Central memory CD4-positive, alpha-beta T cell (primary cell): ENCODE measurements at places on chromosomes 4 and X.

- no peak for DNase-seq
Measured at GRCh38 chr4:114364857-114365256, 233.8 kb upstream of the UGT8 start.

DNA sequence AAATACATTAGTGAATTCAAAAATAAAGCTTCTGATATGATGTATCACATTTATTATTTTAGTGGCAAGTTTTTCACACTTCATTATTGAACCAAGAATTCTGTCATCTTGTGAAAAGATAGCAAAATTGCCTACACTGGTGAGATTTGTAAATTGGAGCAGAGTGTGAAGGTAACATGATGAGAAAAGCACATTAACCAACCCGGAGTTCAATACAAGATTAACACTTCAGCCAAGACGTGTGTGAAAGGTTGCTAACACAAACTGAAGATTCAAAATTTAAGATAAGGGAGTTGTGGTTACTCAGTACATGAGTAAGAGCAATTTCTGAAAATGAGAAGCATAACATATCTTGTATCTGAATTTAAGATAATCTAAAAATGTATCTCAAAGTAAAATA lies 346.7 kb downstream of the PDHA2 start:
- no peak for DNase-seq

GRCh38 chr4:20870436-20870835 lies 170.2 kb downstream of the PACRGL start:
- no peak for DNase-seq

GRCh38 chr4:165737309-165737972 lies 135.6 kb upstream of the TLL1 start:
- DNase-seq = no peak

DNA sequence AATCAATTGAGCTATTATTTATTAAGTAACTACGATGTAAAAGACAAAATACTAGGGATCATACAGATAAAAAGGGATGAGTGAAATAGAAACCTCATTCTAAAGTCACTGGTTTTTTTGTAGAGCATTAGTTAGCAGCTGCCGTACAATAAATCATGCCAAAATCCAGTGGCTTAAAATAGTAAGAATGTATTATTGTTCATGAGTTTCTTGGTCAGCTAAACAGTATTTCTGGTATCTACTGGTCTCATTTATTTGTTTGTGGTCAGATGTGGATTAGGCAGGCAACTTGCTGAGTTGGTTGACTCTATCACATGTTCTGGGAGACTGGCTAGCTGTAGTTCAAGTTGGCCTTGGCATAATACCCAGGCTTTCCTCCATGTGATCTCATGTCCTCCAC lies 667.3 kb downstream of the GALNTL6 start:
- DNase-seq = no peak
